ENCODE measurements at places on chromosomes 1 and 21.
A peak's percentile ranks its signal among the peaks of the same experiment; 100 is the strongest.

GRCh38 chr1:205232127-205232820 lies 4.5 kb downstream of the TMCC2 start:
- DNase-seq = no peak

- DNase-seq = peak; percentile 31
Observed at GRCh38 chr21:23452384-23453083, 2154.7 kb downstream of the MRPL39 start.

- DNase-seq = no peak
Observed at GRCh38 chr1:25881266-25881665, 5.8 kb upstream of the PAQR7 start.

GRCh38 chr1:228143480-228144192 lies 3.6 kb downstream of the GUK1 start:
- DNase-seq = no peak

DNA sequence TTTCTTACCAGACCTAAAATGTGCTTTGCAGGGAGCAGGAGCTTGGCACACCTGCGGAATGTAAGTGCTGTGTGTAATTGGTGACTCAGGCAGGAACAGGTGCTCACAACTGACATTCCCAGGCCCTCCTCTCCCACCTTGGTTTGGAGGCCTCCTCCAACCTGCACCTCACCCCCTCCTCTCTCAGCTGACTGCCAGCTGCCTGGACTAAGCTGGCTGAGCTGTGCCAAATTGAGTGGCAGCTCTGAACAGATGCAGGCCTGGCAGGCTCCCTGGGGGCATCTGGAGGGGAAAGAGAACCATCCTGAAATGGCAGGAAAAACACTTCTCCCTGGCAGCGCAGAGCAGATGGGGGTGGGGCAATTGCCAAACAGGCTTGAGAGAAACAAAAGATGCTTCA lies 91.7 kb upstream of the PGBD5 start:
- peak; percentile 58 for DNase-seq

DNA sequence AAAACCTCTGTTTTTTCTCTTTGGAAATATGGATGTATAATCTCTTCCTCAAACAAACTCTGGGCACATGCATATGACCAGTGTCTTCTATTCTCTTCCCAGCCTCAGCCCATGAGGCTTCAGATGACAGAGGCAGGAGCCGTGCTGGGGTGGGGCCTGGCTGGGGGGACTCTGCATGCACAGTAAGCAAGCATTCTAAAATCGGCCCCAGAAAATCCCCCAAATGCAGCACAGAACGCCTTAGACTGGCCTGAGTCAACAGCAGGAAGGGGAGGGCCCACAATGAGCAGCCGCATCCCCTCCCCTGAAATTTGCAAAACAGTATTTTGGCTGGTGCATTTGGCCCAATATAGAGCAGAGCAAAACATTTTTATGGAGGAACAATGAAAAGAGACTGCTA lies 47.8 kb downstream of the ITPKB start:
- DNase-seq = no peak

DNA sequence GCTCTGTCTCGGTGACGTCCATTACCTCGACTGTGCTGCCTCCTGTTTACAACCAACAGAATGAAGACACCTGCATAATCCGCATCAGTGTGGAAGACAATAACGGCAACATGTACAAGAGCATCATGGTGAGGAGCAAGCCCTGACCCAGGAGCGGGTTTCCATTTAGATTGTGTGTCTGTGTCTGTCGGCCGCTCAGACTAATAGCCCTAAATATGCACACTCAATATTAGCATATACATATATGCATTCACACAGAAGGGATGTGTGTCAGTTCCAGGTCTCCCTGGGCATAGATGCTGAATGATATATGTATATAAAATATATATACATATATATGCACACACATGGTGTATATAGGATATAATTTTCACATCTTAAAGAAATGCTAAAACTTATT lies 111.7 kb downstream of the RGL1 start:
- DNase-seq = no peak

DNA sequence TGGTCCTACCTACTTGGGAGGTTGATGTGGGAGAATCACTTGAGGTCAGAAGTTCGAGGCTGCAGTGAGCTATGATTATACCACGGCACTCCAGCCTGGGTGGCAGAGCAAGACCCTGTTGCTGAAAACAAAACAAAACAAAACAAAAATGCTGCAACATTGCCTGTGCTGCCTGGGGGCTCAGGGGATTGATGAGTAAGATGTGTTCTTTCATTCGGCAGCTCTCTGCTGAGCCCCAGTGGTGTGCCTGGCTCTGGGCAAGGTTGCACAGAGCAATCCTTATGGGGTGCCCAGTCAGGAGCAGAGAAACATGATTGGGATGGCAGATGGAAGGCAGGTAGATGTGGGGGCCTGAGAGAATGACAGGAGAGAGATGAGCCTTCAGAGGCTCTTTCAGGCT lies 28.6 kb upstream of the KDM4A start:
- no peak for DNase-seq

- no peak for DNase-seq
Observed at GRCh38 chr1:173862769-173863223, 5.0 kb downstream of the GAS5 start.

- DNase-seq = peak; percentile 0
Observed at GRCh38 chr1:58966103-58966916, 182.5 kb upstream of the JUN start.

GRCh38 chr1:83746234-83746633 lies 252.7 kb downstream of the TTLL7 start:
- no peak for DNase-seq

- no peak for DNase-seq
Observed at GRCh38 chr1:107643766-107644165, 321.2 kb downstream of the VAV3 start.

DNA sequence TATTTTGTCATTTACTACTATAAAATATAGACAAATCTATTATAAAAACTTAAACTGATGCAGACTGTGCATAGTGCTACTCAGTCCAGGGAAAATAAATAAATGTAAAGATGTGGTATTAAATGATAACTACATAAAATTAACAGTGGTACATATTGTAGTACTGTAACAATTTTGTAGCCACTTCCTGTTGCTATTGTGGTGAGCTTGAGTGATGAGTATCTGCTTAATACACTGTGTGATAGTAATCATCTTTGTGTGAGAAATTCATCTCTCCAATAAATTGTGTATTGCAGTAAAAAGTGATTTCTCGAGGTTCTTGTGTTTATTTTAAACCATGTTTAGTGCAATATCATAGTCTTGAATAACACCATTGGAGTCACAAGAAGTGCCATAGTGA lies 353.4 kb upstream of the ZRANB2 start:
- no peak for DNase-seq

GRCh38 chr1:159090286-159091179 lies 14.0 kb upstream of the AIM2 start:
- no peak for DNase-seq
